ENCODE measurements at places on chromosomes 3 and 15.

DNA sequence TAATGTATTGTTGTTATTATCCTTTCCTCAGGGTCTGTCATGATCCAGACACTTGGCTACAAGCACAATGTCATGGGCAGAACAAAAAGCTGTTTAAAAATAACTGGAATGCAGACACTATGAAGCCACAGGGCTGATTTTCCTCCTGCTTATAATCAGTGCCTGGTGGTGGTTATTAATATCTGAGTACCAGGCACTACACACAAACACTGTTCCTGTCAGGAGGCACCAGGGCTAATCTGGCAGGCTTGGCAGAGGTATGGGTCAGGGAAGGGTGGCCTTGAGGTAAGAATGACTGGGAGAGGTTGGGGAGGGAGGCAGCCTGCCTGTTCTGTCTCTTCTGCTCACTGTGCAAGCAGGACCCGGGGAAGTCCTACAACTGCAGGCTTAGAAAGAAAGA, 67.2 kb downstream of the WDR76 start:
- no peak for DNase-seq

DNA sequence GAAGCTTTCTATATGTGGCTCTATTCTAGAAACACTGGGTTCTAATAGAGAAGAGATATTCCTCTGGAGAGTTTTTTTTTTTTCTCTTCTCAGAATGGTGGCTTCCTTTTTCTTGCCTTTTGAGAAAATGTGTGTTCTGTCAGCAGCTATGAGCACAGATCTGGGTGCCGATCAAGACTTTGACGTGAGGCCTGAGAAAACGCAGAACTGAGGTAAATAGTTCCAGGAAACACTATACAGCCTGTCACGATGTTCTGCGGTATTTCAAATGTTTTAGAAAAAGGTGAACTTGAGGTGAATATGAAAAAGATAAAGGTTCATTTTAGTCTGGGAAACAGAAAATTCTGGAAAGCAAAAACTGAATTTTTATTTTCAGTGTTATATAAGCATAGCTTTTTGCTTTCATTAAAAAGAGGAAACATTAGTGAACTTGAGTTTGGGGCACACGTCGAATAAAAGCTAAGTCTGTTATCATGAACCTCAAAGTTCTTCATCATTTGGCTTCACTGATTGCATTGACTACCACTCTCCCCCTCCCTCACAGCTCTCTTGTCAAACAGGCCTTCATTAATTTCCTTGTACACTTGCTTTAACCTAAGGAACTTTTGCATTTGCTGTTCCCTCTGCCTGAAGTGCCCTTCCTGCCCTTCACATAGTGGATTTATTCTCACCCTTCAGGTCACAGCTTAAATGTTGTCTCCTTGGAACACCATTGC, 265.1 kb downstream of the NFKBIZ start:
- DNase-seq, result peak; percentile 36

- DNase-seq, result no peak
These were observed 31.2 kb downstream of the PCSK6 start for GRCh38 chr15:101458158-101458900.

GRCh38 chr15:66231394-66232266, 21.9 kb downstream of the MEGF11 start:
- no peak for DNase-seq

DNA sequence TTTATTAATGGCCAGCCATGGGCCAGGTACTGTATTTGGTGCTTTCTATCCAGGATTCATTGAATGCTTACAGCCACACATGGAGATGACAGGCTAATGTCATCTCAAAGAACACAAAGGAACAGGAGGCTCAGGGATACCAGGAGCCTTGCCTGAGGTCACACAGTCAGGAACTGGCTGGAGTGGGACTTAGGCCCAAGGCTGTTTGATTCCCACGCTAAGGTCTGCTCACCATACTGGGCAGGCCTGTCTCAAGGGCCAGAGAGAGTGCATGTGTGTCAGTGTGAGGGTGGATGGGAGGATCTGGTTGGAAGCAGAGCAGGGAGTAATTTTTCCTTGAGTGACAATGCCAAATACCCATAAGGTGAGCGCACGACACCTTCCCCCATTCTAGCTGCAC, 37.6 kb downstream of the EPHB3 start:
- DNase-seq, result no peak

GRCh38 chr15:36632226-36632625, 52.8 kb downstream of the CDIN1 start:
- no peak for DNase-seq

DNA sequence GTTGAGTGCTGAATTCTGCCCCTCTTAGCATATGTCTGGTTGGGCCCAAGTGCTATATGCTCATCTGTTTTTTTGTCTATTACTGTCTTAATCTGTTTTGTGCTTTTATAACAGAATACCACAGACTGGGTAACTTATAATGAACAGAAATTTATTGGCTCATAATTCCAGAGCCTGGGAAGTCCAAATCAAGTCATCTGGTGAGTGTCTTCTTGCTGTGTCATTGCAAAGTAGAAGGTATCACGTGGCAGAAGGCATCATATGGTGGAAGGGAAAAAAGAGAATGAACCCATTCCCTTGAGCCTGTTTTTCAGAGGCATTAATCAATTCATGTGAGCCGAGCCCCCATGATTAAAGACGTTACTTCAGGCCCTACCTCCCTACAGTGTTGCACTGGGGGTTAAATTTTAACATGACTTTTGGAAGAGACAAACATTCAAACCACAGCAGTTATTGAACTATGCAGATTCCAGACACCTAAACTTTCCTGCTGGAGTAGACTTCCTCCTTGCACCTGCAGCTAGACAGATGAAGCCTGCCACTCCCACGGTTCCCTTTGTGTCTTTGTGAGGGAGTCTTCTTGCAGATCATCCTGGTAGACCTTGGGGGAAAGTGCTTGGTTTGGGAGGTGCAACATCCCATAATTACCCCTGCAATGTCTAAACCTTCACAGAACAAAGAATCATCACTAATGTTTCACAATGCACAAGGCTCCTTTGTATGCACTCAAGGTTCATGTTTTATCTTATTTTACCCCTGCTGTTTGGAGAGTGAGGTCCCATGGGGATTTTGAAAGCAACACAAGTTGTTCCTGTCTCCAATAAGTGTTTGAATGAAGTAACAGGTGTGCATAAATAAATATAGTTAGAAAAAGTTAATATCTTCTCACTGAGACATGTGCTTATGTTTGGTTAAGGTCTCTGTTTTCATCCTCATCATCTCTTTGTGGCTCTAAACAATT, 64.7 kb upstream of the XCR1 start:
- DNase-seq, result no peak

GRCh38 chr3:17023006-17023664, 138.4 kb downstream of the PLCL2 start:
- no peak for DNase-seq

- DNase-seq, result no peak
These were observed 15.8 kb downstream of the IGSF11 start for GRCh38 chr3:119018690-119019463.

- DNase-seq, result no peak
These were observed 151.6 kb downstream of the SLCO3A1 start for GRCh38 chr15:92005154-92005553.

- peak; percentile 44 for DNase-seq
These were observed at the start of gene FSTL1 for GRCh38 chr3:120450600-120451271. Gene FSTL1 (minus strand): TSS chr3:120450992. CDS start chr3:120450746, 246 bp downstream.

DNA sequence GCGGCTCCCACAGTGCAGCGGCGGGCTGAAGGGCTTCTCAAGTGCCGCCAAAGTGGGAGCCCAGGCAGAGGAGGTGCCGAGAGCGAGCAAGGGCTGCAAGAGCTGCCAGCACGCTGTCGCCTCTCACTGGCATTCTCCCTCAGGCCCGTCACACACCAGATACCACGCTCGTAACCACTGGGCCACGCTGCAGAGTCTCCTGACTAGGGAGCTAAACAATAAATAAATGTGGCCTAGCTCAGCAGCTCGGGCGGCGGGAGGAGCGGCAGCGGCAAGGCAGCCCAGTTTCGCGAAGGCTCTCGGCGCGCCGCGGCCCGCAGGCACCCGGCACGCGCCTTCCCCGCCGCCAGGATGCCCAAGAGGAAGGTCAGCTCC, 55.9 kb upstream of the FAM174B start:
- DNase-seq, result no peak

GRCh38 chr15:69165637-69166025, 5.2 kb downstream of the GLCE start:
- DNase-seq, result no peak

DNA sequence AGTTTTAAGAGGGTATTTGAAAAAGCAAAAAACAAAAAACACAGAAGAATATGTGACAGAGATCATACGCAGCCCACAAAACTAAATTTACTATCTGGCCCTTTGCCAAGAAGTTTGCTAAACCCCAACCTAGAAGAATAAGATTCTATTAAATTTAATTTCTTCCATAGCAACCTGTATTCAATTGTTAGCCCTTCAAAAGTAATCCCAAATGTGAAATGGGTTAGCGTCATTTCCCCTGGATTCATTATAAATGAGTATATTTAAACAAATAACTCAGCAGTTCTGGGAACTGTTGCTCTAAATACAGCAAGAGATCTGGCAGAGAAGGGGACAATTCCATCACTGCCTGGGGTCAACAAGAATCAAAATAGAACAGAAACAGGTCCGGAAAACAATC, 56.8 kb downstream of the CERS3 start:
- no peak for DNase-seq

GRCh38 chr3:193946945-193947344, 189.0 kb upstream of the HES1 start:
- no peak for DNase-seq

DNA sequence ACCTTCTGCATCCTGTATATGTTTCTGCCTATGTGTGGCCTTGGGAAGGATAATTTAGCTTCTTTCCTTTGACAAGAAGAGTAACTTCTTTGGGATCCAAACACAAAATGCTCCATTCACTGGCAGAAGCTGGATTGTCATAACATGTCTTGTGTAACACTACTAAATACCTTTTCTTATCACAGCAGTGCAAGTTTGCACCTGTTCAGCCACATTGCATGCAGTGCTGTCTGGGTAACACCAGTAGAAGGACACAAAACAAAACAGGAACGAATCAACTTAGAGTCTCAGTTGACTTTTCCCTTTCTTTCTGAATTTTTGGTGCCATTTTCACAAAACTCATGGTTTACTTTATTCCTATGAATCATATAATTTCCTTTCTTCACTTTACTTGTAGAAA, 43.6 kb upstream of the TNIK start:
- DNase-seq, result no peak

DNA sequence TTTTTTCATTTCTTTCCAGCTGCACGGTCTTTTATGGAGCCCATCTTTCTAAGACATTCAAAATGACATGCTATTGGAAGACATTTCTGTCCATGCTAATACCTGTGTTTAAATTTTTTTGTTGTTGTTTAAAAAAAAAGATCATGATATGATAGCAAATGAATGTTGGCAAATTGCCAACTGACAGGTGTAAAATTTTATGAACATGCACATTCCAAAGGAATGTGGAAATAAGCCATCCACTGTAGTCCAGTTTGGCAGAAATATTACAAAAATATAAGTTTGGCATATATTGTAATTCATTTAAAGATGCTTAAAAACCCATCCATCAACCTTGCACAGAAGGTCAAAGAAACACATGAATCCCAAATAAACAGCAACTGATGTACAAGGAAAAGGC, 75.6 kb upstream of the WNT5A start:
- DNase-seq, result no peak

DNA sequence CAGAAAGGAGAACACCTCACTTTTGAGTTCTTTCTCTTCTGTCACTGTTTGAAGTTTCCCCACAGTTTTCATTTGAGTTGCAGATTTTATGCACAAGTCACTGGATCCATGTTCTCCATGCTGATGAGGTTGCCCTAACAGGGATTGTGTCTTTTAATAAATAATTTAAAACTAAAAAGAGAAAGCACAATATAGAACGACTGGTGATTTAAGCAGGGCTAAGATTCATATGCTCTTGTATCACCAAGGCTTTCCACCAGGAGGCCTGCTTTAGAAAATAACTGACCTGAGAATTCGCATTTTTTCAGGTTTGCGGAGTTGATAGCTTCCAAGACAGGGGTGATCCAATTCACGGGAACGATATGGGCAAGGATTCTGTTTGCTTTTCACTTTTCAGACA, 252.0 kb upstream of the VEPH1 start:
- no peak for DNase-seq

- DNase-seq, result no peak
These were observed 259.1 kb upstream of the ARPP21 start for GRCh38 chr3:35380196-35380595.

- no peak for DNase-seq
These were observed 90.6 kb downstream of the SOX14 start for GRCh38 chr3:137854533-137855261.

GRCh38 chr3:38842266-38842965, 26.4 kb upstream of the SCN10A start:
- no peak for DNase-seq

GRCh38 chr3:111764645-111765091, 94.4 kb upstream of the PHLDB2 start:
- DNase-seq, result no peak

GRCh38 chr3:120416868-120417267, 33.9 kb downstream of the FSTL1 start:
- no peak for DNase-seq

- DNase-seq, result no peak
These were observed 159.9 kb downstream of the APBA2 start for GRCh38 chr15:29045717-29046116.

DNA sequence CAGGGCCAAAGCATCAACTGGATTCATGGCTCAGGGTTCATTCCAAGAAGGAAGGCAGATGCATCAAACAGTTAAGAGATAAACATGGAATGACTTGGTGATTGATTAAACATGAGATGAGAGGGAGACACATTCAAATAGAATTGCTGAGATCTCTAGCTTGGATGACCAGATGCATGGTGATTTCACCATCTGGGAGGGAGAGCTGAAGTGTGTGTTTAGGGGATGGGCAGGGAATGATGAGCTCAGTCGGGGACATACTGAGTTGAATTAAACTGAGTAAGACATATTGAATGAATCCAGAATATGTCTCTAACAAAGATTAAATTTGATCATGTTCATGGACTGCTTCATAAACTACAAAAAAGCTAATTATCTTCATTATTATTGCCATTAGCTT, 35.5 kb downstream of the CADPS start:
- no peak for DNase-seq

GRCh38 chr3:3227640-3228039, 48.1 kb upstream of the CRBN start:
- no peak for DNase-seq

- DNase-seq, result no peak
These were observed 644.2 kb downstream of the MCTP2 start for GRCh38 chr15:94875550-94875949.

- no peak for DNase-seq
These were observed 28.6 kb upstream of the ST8SIA2 start for GRCh38 chr15:92365084-92365483.

GRCh38 chr3:102224171-102224570, 210.6 kb upstream of the ZPLD1 start:
- DNase-seq, result peak; percentile 48

- no peak for DNase-seq
These were observed 157.9 kb downstream of the XXYLT1 start for GRCh38 chr3:195113048-195113447.

- no peak for DNase-seq
These were observed 187.4 kb downstream of the FOXP1 start for GRCh38 chr3:71395927-71396695.

DNA sequence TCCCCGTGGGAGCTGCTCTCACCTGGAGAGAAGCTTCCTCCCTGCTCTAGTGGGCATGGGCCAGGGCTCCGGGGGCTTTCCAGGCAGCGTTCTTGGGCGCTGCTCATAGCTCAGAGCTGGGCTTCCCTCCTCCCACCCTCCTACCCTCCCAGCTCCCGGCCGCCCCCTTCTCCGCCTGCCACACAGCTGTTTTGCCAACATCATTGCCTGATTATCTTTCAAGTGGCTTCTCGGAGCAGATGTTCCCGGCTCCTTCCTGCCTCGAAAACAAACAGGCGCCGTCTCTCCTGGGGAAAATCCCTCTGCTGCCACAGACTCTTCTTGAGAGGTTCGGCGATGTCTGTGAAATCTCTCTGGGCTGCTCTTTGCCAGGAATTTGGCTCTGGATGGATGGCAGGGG, 195.6 kb downstream of the RPLP1 start:
- no peak for DNase-seq
